SHP77 treated with DMSO at 0.1 percent for 48 hours (cell line): ENCODE measurements at places on chromosomes 11 and 22.

- DNase-seq: no peak
Measured at GRCh38 chr22:39275814-39276439, 31.1 kb upstream of the PDGFB start.

GRCh38 chr11:134125507-134125906 is 56.6 kb downstream of the JAM3 start:
- DNase-seq: no peak

GRCh38 chr11:67349036-67349435 is 4.3 kb downstream of the POLD4 start:
- DNase-seq: no peak

DNA sequence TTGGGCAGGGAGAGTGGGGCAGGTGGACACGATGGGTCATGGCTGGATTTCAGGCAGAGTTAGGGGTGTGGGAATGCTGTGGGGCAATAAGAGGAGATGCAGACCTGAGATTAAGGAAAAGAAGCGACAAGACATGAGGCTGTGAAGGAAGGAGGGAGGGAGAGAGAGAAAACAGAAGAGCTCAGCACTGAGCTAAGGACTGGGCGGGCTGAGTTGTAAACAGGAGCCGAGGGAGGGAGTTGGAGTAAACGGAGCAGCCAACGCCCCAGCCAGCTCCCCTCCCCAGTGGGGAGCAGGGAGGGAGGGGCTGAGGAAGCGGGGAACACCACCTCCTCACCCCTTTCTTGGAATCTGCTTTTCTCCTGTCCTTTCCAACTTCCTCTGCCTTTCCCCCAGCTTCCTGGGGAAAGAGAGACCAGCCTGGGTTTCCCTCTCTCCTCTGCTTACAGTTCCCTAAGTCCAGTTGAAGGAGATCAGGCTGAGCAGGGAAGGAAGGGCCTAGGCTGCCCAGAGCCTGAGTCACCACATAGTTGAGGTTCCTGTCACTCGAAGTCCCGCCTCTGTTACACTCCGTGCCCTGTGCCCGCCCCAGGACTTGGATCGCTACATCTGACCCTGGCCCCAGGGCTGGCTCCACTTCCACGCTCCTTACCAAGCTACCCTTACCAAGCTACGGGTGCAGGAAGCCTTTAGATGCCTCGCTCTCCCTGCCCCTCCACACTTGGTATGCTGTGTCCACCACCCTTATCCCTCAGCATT is 6.7 kb upstream of the AHNAK start:
- DNase-seq: no peak

- DNase-seq: no peak
Measured at GRCh38 chr11:127632546-127632945, 632.0 kb upstream of the KIRREL3 start.

DNA sequence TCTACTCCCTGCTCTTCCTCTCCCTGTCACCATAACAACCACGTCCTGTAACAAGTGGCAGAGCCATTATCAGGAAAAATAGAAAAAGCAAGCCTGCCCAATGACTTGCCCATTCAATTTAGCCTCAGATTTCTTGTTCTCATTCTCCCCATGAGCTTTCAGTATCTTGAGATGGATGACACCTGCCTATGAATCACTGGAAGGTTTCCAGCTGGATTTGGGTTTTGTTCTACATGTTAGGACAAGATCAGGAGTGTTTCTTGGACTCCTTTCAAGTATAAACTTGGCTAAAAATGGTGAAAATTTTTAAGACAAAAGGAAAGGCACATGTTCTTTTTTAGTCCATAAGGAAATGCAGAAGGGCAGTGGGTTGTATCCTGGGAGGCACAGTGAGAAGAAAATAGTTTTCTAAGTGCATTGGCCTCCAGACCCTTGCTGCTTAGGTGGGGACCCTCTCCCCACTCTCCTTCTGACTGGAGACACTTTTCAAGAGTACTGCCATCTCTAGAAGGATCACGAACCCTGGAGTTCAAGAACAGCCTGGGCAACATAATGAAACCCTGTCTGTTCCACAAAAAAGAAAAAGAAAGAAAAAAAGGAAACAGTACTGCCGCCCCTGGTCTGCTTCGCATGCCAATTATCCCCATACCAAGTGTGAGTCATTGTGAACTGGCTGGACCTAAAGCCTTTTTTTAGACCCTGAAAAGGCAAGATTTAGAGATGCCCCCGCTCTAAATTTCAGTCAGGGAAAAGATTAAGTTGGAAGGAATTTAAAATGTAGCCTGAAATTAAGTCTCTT is 51.0 kb downstream of the MTNR1B start:
- DNase-seq: no peak

- DNase-seq: no peak
Measured at GRCh38 chr11:95076981-95077380, 10.3 kb downstream of the SRSF8 start.

GRCh38 chr22:37972527-37972926 is 11.8 kb downstream of the SOX10 start:
- no peak for DNase-seq

DNA sequence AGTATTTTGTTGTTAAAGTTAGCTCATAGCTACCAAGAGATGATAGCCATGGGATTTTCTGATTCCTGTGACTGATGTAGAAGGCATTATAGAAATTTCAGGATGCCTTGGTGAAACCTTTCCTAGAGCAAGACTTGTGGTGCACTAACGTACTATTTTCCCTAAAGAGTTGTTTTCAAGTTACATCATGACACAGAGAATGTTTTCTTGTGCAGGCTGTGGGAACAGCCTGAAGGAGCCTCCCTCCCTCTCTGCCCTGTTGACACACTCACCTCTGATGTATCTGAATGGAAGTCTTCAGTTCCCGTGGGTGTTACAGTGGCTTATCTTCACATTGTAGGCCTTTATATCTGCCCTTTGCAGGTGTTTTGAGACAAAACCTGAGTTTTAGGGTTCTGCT is 121.6 kb downstream of the LDLRAD3 start:
- no peak for DNase-seq

GRCh38 chr11:70775386-70776075 is 377.2 kb downstream of the CTTN start:
- DNase-seq: no peak

- no peak for DNase-seq
Measured at GRCh38 chr11:126438272-126438671, 82.8 kb downstream of the ST3GAL4 start.

- no peak for DNase-seq
Measured at GRCh38 chr11:2582946-2583604, 116.7 kb downstream of the KCNQ1OT1 start.

DNA sequence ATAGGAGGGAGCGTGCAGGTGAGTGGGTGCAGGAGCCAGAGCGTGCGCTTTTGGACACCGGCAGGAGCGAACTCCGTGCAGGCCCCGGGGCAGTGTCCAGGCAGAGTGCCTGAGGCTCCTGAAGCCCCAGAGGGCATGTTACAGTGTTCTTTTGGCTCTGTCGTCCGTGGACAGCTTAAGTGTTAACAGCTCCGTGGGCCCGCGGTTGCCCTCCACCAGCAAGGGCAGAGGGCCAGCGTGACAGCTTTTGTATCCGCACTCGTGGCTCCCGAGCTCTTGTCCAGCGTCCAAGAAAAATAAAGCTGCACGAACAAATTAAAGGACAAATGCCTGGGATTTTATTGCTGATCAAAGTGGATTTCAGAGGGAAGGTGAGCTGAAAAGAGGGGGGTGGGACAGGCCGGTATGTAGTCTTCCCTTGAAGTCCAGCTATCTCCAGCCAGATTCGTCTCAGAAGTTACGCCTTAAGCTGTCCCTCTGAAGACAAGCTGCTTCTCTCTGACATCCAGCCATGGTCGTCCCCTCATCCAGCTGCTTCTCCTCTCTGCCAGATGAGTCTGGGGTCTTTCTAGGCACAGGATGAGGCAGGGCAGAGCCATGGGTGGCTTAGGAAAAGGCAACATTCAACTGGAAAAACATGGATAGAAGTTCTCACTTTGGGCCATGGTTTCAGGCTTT is 968 bp upstream of the TMEM109 start:
- no peak for DNase-seq

DNA sequence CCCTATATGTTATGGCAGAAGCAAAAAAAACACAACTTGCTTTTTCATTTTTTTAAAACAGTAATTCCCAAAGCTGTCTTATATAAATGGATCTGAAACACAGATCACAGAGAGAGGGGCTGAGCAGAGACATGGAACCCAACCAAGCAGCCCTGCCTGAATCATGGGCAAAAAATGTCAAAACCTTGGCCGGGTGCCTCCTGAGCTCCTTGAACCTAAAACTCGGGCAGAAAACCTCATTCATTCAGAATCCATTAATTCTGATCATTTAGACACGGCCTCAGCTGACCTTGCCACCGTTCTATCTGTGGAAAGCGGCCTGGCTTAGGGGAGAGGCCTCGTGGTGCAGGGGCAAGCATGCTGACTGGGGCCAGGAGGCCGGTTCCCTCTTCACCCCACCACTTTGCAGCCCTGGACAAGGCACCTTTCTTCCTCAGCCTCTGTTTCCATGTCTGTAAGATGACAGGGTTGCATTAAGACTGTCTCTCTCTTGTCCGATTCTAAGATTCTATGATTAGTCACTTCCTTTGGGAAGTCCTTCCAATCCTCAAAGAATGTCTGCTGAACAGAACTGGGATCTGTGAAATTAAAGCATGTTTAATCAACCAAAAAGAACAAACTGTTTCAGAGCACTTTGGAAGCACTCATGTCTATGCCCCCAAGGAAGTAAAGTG is 26.0 kb downstream of the TENM4 start:
- DNase-seq: no peak

DNA sequence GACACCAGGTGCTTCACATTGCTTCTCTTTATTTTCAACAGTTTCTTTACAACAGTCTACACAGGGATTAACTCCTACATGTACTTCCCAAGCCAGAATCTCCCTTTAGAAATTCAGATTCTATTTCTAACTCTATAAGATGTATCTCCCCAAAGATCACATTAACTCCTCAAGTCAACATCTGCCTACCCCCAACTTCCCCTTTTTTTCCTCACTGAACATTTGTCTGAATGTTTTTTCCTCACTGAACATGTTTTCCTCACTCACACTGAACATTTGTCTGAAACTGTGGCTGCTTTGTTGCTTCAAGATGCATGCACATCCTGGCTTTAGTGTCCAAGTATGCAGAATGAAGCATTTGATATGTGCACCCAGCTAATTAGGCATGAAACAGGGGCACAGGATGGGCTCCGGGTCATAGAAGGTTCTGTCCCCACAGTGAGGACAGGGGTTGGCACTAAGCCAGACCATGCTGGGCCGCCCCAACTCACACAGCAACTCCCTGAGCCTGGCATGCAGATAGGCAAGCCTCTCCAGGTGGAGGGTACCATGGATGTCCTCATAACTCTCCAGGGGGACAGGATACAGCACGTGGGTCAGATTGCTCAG is 11.3 kb downstream of the PRAME start:
- DNase-seq: no peak

DNA sequence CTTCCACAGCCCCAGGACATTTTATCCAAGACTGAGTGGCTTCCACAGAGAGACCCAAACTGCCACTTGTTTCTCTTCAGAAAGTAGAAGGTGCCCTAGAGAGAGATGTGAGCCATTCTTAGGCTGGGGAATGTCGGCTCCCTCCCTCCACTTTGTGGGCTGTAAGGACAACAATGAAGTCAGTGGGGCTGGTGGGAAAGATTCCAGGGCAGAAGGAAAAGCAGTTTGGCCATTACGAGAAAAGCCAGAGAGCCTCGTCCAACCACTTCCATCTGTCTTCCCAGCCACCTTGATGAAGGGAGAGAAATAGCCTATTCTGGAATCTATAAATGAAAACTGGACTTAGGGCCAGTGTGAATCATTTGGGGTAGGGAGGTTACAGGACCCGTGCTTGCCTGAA is 382.5 kb downstream of the NXPE2 start:
- no peak for DNase-seq

DNA sequence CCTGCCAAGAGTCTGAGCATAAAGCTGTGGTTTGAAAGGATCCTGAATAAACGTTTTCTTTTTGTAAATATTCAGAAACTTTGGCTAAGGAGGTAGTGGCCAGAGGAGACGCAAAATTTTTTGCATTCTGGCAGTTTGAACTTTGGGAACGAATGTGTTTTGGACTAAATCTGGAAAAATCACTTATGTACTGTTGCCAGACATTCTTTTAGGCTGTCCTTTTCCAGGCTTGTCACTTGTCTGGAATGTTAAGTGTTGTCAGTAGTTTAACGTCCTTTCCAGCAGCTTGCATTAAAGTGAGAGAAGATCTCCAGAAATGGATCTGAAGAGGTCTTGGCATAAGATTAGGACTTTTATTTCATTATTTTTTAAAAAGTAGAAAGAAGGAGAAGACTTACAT is 18.5 kb downstream of the SPECC1L start:
- no peak for DNase-seq

DNA sequence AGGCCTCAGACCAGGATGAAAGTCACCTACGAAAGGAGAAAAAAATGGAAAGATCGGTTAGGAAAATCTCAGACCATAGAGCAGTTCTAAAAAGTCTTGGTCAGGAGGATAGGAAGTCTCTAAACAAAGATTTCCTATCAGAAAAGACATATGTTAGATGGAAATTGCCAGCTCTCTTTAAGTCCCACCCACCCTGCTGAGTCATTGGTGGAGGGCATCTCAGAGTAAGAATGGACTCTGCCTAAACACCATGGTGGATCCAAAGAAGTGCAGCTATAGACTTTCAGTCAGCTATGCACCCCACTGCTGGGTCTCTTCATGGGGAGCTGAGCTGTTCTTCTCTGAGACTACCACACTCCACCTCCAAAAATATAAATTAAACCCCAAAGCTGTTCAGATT is 3.7 kb downstream of the OR8B2 start:
- DNase-seq: no peak

DNA sequence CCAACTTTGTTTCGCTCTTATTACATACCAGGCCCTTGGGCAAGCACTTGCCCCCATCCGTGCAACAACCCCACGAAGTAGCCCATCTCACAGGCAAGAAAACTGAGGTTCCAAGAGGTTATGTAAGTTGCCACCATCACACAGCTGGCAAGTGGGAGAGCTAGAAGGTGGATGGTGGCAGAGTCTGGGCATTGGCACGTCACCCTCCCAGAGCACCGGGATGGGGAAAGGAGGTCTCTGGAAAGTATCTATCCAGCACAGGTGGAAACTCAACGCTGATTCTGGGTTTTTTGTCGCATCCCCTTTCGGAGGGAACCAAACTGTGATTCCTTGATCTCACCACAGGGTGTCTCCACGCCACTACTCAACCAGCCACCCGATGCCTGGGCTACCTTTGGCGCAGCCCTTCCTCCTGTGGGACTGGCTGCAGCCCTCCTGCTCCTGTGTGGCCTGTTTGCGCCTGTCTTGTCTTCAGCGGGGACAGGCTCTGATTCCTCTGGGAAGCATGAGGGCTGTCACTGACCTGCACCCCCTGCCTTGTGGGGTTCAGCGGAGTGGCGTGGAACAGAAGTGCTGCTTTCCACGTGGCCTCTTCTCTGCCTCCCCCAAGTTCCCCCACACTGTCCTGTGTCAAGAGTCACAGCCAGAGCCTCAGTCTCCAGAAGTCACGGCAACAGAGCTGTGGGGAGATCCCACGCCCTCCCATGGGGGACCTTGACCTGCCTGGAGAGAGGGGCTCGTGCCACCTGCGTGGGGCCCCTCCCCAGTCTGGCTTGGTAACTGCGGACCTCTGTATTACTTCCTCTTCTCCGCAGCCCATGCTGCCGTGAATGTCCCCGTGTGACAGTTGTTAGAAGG is 34.4 kb upstream of the TRIM29 start:
- no peak for DNase-seq
